H4 (cell line): ENCODE measurements at places on chromosomes 4 and X. TPM values are rescaled to one million over a fixed set of nuclear protein-coding genes. Genes with fewer than 3 reads are reported as not detected.

Gene F8
- 2.5 and 2.8 TPM in 2 replicates for total RNA-seq

Gene NXF3
- 0.10 TPM in 1 of 2 replicates, not detected in the other for total RNA-seq

Gene NOX1
- not detected in 2 replicates for total RNA-seq

Gene TMEM144
- 1.8 and 4.5 TPM in 2 replicates for total RNA-seq

GRCh38 chr4:81746071-81746470, 274.4 kb upstream of the RASGEF1B start:
- DNase-seq: no peak

- DNase-seq: no peak
Observed at GRCh38 chr4:149077181-149077580, 635.0 kb upstream of the NR3C2 start.

- no peak for DNase-seq
Observed at GRCh38 chr4:65653740-65654361, 16.4 kb downstream of the EPHA5 start.

Gene PPAT
- 22.3 and 23.0 TPM in 2 replicates for total RNA-seq

Gene HCFC1
- total RNA-seq: 19.4 and 23.5 TPM in 2 replicates

Gene MRFAP1
- 82.6 and 203 TPM in 2 replicates for total RNA-seq

GRCh38 chrX:635428-636090, 5.0 kb downstream of the SHOX start:
- no peak for DNase-seq

- no peak for DNase-seq
Observed at GRCh38 chrX:11445540-11445939, 152.3 kb downstream of the AMELX start.

DNA sequence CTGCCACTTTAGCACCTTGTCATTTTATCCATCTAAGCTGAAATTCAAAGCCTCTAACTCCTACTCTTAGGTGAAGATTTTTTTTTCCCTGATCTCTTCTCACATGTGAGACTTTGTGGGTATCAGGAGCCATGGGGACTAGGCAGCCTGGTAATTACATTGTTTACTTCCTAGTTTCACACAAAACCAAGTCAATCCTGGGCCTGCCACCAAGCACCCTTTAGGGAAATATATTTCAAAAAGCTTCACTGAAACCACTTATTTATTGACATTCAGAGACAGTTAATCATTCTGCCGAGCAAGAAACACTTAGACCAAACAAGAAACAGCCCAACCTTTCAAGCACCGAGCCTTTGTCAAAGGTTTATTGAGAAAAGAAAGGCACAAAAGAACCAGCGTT, 200.0 kb downstream of the RELL1 start:
- DNase-seq: no peak

GRCh38 chrX:132757066-132757623, 201.3 kb downstream of the HS6ST2 start:
- no peak for DNase-seq

GRCh38 chr4:140584439-140584838, 15.7 kb upstream of the UCP1 start:
- no peak for DNase-seq

GRCh38 chr4:48813964-48814363, 16.9 kb upstream of the OCIAD1 start:
- no peak for DNase-seq

DNA sequence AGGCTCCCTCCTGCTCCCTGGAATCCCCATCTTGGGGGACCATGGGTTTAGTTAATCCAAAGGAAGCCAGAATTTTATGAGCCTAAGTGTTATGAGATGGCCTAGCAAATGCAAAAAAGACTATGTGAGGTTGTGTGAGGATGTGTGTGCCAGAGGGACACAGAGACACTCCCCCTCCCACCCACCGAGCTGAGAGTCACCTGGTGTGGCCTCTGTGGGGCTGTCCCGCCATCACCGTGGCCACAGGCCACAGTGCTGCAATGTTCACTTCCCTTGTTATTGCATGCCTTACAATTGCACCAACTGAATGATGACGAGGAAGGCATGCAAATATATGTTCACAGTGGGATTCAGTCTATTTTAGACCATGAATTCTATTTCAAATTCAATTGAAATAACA, 601 bp upstream of the FGFBP2 start:
- DNase-seq: no peak

- DNase-seq: no peak
Observed at GRCh38 chrX:106780264-106780663, 22.2 kb upstream of the TBC1D8B start.

GRCh38 chrX:128691872-128692271, 639.7 kb upstream of the ACTRT1 start:
- DNase-seq: no peak

Gene KCTD8
- total RNA-seq: 0.18 and 0.21 TPM in 2 replicates

GRCh38 chrX:356385-357034, 30.2 kb downstream of the PPP2R3B start:
- DNase-seq: no peak

- peak; percentile 18 for DNase-seq
Observed at GRCh38 chr4:113673450-113673849, 88.1 kb downstream of the CAMK2D start.

DNA sequence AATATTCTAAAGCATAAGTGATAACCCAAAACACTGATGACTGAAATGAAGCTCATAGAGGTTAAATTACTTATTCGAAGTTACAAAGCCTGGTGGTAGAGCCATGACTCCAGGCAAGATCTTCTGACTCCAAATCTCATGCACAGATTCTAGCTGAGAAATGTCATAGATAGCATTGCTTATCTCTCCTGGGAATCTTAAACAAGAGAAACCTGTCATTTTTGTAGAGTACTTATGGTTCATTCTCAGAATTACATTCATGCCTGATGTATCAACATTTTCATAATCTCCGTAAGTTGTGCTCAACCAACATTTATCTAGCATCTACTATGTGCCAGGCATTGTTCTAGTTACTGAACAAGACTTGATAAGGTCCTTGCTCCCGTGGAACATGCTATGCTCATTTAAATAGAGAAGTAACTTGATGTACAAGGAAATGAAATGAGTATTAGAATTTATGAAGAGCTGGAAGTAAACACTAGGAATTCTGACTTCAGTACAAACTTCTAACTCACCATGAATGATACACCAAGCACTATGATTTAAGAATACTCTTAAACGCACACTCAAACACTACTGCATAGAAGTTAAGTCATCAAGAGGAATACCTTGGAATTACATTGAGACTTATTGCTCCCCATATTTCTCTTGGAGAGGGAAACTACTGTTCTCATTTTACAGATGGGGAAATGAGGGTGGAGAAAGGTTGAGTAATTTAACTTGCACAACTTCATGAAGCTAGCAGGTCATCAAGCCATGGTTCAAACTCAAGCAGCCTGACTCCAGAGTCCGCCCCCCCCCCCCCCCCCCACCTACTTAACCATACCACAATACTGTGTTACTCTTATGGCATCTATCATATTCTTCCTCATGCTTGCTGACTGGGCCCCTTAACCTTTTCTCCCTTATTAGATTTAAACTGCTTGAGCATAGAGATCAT, 45.4 kb downstream of the MBNL3 start:
- no peak for DNase-seq

- DNase-seq: peak; percentile 59
Observed at GRCh38 chr4:66681962-66682361, 863.3 kb downstream of the CENPC start.

Gene BEX5
- total RNA-seq: 1.3 TPM in 1 of 2 replicates, not detected in the other

Gene GAGE12J
- total RNA-seq: not detected in 2 replicates

Gene PARM1
- 3.4 and 4.3 TPM in 2 replicates for total RNA-seq

DNA sequence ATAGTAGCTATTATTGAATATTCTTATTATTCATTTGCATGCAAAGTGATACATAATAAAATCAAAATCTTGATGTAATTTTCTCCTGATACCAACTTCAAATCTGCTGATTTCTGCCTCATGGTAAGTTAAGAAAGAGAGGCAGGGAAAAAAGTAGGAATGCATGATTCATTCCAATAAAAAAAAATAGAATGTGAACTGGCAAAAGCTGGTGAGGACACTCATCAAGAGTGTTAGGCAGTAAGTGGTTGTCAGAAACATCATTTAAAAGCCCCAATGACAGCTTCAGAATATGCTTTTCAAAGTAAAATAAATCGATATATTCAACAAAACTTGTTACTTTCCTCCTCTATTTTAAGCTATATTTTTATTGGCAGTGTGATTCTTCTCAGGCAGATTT, 979.1 kb downstream of the TECRL start:
- DNase-seq: no peak

Gene UGT2B11
- total RNA-seq: not detected in 2 replicates

DNA sequence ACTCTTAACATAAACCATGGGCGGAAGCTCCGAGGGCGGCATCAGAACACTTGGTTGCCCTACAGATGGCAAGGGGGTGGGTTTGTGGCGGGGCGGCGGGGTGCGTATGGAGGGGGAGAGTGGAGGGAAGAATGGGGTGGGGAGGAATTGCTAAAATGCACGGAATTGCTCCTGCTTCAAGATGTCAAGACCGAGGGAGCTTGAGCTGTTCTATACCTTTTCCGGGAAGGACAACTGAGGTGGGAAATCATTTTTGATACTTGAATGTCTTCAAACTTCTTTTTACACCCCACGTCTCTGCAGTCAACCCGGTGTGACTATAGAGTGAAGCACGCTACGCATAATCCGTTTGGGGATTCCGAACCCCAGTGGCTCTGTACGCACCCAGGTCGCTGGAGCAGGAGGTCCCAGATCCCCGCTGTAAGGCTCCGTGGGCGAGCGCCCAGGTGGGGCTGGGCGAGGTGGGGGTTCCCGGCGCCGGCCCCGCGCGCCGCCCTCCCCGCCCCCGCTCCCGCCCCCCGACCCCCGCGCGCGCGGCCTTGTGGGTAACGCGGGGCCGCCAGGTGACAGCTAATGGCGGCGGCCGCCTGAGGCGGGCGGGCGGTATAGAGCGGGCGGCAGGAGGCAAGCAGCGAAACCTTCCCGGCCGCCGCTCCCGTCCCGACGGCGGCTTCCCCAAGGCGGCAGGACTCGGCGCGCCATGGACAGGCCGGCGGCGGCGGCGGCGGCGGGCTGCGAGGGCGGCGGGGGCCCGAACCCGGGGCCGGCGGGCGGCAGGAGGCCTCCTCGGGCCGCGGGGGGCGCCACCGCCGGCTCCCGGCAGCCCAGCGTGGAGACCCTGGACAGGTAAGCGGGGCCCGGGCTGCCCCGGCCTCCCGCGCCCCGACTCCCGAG, at the start of gene MTMR1:
MTMR1 (plus strand) TSS at position 566 of the 894 bp plus-strand sequence; CDS start at position 701, 135 bp downstream.
- no peak for DNase-seq
